Subcutaneous adipose tissue (tissue), 4 donors: ENCODE measurements at places on chromosomes 2 and 18. TPM values are rescaled to one million over a fixed set of nuclear protein-coding genes. Genes with fewer than 3 reads are reported as not detected.

Gene UCN
- 3.4 TPM for total RNA-seq

Gene TRIM43
- total RNA-seq: not detected

Gene LCT
- not detected for total RNA-seq

Gene PAX8
- total RNA-seq: 2.8 TPM

Gene FIGN
- 13.7 TPM for total RNA-seq

Gene CSRNP3
- 1.1 TPM for total RNA-seq

Gene TUBB8B
- total RNA-seq: not detected

Gene WNT6
- 2.0 TPM for total RNA-seq

Gene RAB6D
- total RNA-seq: not detected

Gene SRD5A2
- total RNA-seq: not detected

Gene SLC23A3
- 0.66 TPM for total RNA-seq

Gene SMPD4
- 38.2 TPM for total RNA-seq

Gene IGFBP2
- total RNA-seq: 25.9 TPM

Gene KHK
- 1.3 TPM for total RNA-seq

Gene IL1RL2
- 0.17 TPM for total RNA-seq

Gene POTEJ
- not detected for total RNA-seq

Gene LOXL3
- 11.0 TPM for total RNA-seq

Gene TBR1
- total RNA-seq: not detected

Gene VWC2L
- not detected for total RNA-seq

Gene KIAA1328
- 15.0 TPM for total RNA-seq

Gene EGR4
- not detected for total RNA-seq

Gene MORN2
- total RNA-seq: 7.5 TPM

Gene SLC16A14
- total RNA-seq: 0.68 TPM

Gene ZBTB7C
- total RNA-seq: 1.0 TPM

Gene ARHGAP25
- total RNA-seq: 29.7 TPM

Gene ERBB4
- total RNA-seq: 1.5 TPM

Gene ORC4
- total RNA-seq: 38.6 TPM

Gene TNFAIP6
- total RNA-seq: 0.57 TPM

Gene KCNIP3
- 5.4 TPM for total RNA-seq

Gene DPYSL5
- not detected for total RNA-seq

Gene MSH6
- 22.8 TPM for total RNA-seq

Gene CPO
- 0.44 TPM for total RNA-seq

Gene LPIN2
- 23.8 TPM for total RNA-seq

Gene LRRTM4
- not detected for total RNA-seq

Gene UGT1A7
- not detected for total RNA-seq

Gene CAPG
- total RNA-seq: 249 TPM

Gene SCN1A
- not detected for total RNA-seq

Gene SCTR
- not detected for total RNA-seq

Gene ALK
- total RNA-seq: 2.4 TPM

Gene DLGAP1
- total RNA-seq: 3.3 TPM

Gene CNTNAP5
- not detected for total RNA-seq

Gene TTC21B
- total RNA-seq: 32.6 TPM

Gene FSHR
- total RNA-seq: not detected

Gene HOXD4
- 1.5 TPM for total RNA-seq

Gene CCDC88A
- 72.4 TPM for total RNA-seq

Gene CTDSP1
- 163 TPM for total RNA-seq

Gene TUBA3E
- total RNA-seq: not detected

Gene GALR1
- total RNA-seq: under 0.01 TPM

Gene NETO1
- total RNA-seq: not detected

Gene MAL
- not detected for total RNA-seq

Gene COBLL1
- total RNA-seq: 74.6 TPM

Gene FAP
- total RNA-seq: 31.5 TPM

Gene GALNT1
- 48.4 TPM for total RNA-seq

Gene WNT10A
- total RNA-seq: not detected

Gene ASXL2
- 17.7 TPM for total RNA-seq

Gene RNF125
- 15.6 TPM for total RNA-seq

Gene REEP1
- total RNA-seq: 0.17 TPM
